Stimulated activated CD4-positive, alpha-beta T cell treated with anti-CD3 and anti-CD28 coated beads, TNF-alpha, amount 100 ng/mL, for 1 hour (primary cell): ENCODE measurements at places on chromosomes 2 and 18.

GRCh38 chr2:12694990-12695774 lies 21.6 kb upstream of the TRIB2 start:
- no peak for DNase-seq

- no peak for DNase-seq
These were observed 83.7 kb downstream of the FMNL2 start for GRCh38 chr2:152418688-152419087.

DNA sequence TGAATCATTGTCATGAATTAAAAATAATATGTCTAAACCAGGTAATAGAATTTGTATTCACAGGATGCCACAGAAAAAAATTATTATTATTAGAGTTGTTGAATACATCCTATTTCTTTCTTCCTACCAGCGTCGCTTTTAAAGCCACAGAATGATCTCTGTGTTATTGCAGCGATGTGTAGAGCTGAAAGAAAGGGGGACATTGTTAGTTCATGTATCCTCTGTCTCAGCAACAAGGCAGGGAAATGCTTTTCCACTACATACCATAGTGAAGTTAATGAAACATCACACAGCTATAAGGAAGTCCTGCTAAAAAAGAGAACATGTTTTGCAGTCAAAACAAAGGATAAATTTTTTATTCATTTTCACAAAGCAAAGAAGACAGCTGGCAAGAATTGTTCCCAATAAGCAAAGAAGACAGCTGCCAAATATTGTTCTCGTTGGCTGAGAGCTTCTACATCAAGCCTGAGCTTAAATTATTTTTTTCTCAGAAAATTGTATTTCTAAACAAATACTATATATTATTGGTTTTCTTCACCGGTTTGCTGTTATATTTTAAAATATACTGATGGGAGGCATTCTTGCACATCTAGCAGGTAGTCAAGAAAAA lies 1234.4 kb downstream of the SUCLG1 start:
- DNase-seq = no peak

GRCh38 chr18:79399275-79400081 lies 3.7 kb downstream of the NFATC1 start:
- no peak for DNase-seq

- DNase-seq = no peak
These were observed 14.1 kb downstream of the AMER3 start for GRCh38 chr2:130769343-130769907.

DNA sequence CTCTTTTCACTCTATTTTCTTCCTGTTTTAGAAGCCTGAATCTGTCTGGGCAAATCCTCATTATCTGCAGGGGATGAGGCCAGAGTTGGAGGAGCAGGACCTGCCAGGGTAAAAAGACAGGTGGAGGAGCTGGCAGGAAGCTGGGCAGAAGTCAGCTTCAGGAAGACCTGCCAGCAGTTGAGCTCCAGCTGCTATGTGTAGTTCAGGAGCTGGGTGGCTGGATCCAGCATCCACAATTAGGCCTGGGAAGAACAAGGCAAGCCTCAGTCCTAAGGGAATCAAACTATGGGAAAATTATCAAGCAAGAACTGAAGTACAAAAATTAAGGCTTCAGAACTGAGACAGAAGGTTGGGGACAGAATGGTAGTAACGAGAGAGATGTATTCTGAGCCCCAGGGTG lies 174.0 kb downstream of the MREG start:
- DNase-seq = no peak

DNA sequence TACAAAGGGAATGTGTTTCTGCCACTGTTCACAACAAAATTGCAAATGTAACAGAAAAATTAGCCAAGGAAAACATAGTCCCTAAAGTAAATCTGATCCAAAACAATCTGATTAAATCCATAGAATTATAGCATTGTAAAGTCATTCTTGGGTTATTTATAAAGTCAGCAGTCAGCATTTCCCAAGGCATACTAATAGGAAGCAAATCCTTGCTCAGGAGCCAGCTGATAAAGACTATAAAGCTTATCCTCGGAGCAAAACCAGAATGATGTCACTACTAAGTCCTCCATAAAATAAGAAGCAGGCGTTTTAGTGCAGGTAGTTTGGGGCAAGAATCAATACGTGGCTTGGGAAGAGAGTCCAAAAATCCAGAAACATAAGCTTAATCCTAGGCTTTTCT lies 67.3 kb upstream of the CSRNP3 start:
- DNase-seq = no peak

- no peak for DNase-seq
These were observed 786.8 kb downstream of the KCNJ3 start for GRCh38 chr2:155485141-155485842.

- DNase-seq = no peak
These were observed 23.2 kb downstream of the SPEG start for GRCh38 chr2:219457784-219458369.

DNA sequence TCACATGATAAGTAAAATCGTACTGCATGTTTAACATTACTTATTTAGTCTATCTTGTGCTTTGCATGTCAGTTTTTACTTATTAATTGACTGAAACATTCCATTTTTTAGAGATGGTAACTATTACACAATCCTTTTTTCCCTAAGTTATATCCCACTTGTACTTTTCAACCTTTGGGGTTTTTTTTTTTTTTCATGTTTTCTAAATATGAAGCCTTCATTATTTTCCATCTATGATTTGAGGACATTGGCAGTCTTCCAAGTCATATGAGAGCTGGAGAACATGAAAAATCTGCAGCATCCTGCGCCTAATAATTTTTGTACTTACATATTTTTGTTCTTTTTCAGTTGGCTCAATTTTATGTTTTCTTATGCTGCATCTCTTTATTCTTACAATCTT lies 113.9 kb downstream of the MYO1B start:
- DNase-seq = no peak

DNA sequence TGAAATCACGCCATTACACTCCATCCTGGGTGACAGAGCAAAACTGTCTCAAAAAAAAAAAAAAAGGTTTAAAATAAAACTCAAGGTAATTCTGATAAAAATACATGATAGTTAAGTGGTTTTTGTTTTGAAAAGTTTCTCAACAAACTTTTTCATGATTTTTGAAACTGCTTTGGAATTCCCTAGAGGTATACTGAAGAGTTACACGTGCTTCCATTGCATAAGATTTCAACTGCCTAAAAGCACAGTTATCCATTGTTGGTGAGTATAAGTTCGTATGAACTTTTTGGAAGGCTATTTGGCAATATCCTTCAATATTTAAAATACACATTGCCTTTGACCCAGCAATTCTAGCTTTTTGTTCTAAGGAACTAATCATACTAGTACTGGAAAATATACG lies 74.9 kb downstream of the USP34 start:
- DNase-seq = no peak

- DNase-seq = no peak
These were observed 5.6 kb downstream of the DES start for GRCh38 chr2:219423652-219424377.

DNA sequence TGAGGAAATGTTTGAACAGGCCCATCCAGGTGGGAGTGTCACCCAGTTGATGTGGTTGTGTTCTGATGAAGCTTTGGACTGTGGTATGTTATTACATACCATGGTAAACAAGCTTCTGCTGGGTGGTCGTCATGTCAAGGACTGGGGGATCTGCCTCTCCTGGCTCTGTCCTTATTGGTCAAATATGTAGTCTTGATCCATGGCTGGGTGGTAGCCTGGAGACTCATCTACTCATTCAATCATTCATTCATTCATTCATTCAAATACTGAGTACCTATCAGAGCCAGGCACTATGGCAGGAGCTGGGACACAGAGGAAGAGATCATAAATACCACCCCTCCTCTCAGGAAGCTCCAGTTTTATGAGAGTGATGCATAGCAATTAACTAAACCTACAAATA lies 60.8 kb downstream of the TACR1 start:
- DNase-seq = no peak

DNA sequence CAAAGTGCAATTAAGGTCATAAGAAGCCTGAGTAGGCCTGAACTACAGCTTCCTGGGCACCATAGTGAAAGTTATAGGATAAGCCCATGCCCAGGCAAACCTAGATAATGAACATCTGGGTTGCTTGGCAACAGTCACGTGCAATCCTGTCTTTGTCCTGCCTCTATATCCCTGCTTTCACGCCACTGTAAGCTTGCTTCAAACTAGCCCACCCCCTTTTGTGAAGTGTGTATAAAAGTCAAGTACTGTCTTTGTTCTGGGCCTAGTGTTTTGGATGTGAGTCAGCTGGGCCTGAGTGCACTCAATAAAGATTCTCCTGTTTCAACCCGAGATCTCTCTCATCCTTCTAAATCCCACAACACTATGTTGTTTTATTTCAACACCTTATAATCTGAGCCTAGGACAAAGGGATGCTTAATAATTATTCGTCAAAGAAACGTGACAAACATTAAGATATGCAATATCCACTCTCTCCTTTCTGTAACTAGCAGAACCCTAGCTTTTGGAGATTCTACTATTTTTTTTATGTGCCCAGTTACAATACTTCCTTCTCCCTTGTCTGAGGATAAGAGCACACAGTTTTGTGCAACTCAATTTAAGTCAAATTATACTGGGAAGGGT lies 927.8 kb downstream of the SUCLG1 start:
- no peak for DNase-seq

GRCh38 chr2:119218478-119219064 lies 5.1 kb upstream of the STEAP3 start:
- no peak for DNase-seq

GRCh38 chr2:28895189-28895893 lies 874 bp downstream of the WDR43 start:
- no peak for DNase-seq

DNA sequence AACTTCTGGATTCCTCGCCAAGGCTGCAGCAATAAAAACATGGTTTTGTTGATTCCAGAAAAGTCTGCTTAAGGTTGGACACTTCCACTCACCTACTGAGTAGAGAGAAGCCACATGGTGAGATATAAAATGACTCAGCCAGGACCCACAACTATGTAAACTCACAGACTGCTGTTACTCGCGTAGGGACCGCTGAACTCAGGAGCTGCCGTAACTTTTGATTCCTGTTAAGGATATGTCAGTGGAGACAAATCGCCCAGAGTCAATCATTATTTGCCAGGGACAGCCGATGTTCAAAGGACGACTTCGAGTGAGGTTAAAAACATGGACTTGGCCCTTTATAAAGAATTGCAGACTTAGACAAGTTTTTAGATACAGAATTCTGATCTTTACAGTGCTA lies 25.6 kb downstream of the CYB5A start:
- no peak for DNase-seq

DNA sequence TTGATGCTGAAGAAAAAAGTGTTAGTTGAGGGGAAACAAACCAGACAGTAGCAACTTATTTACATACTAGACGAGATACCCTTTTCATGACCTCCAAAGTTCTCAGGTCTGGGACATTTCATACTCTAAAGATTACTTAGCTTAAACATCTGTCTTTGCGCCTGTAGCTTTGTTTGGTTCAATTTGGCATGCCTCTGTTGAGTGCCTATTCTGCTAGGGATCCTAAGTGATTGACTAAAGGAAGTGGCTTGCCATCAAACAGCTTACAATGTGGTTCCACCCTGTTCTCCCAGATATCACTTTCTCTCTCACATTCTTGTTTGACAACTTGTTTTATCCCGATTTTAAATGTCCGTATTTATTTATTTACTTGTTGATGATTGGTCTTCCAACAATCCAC lies 488.8 kb downstream of the PARD3B start:
- DNase-seq = no peak

DNA sequence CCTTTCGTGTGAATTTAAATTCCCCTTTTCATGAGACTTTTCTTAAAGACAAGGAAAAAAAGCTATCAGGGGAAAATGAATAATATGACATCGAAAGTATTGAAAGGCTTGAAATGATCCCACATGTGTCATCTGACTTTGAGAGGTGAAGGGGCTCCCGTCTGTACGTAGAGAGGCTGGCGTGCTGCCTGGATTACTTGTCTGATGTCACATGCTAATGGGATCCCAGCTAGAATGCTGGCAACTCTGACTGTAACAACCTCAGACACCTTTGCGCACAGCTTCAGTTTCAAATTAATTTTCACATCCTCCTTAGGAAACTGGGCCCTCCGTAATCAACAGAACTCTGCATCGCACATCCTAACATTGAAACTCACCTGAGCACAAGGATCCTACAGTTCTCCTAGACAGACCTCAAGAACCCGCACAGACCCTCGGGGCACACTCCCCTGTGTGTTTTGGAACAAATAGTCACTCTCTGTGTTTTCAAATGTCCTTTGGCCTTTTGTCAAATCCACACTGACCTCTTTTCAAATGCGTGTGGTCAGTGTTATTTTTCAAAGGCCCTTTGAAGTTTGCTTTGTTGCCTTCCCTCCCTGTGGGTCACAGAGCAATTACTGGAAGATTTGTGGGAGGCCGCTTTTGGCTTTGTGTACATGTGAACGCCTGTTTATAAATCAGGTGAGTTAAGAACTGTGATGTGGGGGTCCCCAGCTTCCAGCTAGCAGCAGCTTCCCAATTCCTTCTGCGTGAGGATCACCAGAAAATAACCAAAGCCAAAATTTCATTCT lies 65.9 kb downstream of the IL1R2 start:
- DNase-seq = no peak

DNA sequence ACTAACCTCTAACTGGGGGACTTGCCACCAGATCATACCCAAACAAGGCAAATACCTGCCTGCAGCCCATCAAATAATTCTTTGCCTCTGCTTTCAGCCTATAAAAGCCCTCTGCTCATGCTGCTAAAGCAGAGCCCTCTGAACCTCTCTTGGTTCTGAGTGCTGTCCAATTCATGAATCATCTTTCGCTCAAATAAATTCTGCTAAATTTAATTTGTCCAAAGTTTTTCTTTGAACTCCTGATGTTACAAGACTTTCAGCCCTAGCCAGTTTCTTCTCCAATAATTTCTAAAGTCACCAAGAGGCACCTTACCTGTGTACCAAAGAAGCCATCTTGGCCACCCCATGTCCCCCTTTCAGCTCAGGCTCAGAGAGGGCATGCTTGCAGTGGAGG lies 72.0 kb downstream of the MRO start:
- DNase-seq = no peak

GRCh38 chr2:128028668-128029054 lies 802 bp upstream of the SAP130 start:
- no peak for DNase-seq

GRCh38 chr18:77087393-77088141 lies 45.0 kb downstream of the MBP start:
- DNase-seq = no peak

- no peak for DNase-seq
These were observed 543.2 kb downstream of the DCDC2C start for GRCh38 chr2:4246364-4247131.

DNA sequence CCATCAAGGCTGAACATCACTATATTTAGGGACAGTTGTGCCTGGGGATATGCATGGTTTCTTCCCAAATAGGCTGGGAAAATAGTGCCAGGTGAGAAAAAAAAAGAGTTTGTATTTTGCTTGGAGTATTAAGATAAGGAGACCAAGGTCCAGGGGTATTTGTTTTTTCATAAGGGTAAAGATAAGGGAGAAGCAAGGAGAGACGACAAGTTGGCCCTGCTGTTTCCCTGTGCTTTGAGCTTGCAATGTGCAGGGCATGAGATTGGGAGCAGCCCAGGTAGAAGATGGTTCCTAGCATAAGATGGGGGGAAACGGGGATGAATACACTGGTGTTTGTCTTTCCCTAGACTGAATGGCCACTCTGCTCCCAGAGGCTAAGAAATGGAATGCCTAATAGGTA lies 8.8 kb upstream of the GPR39 start:
- DNase-seq = no peak
